AG09309 (cell line): ENCODE measurements at places on chromosomes 7 and 10.

- no peak for DNase-seq
Measured at GRCh38 chr7:151524331-151524730, 4.6 kb upstream of the RHEB start.

DNA sequence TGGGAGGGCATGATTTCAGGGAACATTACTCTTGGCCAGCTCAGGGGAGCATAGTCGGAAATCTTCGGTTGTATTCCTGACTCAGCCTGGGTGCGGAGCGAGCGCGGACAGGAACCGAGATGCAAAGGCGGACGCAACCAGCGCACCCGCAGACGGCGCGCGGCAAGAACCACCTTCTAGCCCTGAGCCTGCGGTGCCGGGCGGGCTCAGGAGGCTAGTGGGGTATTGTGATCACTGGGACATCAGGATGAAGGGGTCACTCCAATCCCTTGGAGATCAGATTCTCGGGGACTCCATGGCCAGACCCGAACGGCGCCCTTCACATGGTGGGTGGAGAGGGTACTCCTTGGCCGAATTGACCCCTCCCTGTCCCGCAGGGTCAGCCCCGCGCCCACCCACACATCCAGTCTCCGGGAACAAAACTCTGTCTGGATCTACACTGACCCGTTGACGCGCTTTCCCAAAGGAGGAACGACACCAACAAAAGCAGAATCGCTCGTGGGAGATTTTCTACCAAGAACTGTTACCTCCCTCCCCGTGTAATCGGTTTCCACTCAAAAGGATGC is 730.5 kb downstream of the ZWINT start:
- DNase-seq = no peak

DNA sequence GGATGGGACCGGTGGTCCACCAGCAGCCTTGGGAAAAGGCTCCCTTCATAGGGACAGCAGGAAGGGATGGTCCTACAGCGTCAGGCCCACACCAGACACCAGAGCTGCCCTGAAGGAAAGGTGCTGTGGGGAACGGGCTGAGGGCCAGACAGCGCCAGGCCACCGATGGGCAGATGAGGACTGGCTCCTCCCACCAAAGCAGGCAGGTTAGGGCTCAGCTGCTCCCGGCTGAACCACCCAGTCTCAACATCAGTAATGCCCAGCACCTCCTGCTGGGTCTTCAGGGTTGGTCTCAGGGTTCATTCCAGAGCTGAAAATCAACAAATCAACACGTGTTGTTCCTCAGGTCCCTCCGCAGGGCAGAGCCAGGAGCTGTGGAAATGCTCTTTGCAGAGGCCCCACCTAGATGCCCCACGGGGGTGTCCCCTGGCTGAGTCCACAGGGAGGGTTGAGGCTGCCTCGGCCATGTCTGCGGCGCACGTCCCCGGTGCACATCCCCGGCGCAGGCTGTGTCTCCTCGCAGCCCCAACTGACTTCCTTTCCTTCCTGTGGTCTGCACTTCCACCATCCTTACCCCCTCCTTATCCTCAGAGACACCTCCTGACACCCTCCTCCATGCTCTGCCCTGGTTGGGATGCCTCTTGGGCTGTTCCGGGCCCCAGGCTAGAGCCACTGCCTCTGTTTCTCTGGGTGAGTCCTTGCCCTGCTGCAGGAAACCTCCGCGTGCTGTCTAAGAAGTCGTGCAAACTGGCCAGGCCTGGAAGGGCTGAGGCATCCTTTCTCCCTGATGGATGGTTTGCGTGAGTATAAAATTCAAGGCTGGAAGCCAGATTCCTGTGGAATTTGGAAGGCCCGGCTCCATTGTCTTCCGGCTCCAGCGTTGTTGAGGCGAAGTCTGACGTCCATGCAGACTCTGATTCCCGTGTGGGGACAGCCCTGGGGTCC is 32.8 kb upstream of the CFAP46 start:
- DNase-seq = peak; percentile 7

DNA sequence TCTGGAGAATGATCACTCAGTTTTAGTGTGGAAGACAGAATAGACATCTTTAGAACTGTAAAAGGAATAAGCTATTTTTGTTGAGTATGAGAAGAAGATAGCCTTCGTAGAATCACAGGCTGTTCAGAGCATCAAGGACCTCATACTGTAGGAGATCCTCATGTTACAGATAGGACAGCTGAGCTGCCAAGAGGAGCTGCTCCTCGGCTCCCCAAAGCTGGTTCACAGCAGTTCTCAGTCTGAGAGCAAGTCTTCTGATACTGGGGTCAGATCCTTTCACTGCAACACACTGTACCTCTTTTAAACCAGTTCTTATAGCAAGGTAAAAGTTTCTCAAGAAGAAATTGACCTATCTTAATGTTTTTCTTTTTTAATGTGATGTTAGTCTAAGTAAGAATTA is 17.1 kb downstream of the CCNY start:
- no peak for DNase-seq

DNA sequence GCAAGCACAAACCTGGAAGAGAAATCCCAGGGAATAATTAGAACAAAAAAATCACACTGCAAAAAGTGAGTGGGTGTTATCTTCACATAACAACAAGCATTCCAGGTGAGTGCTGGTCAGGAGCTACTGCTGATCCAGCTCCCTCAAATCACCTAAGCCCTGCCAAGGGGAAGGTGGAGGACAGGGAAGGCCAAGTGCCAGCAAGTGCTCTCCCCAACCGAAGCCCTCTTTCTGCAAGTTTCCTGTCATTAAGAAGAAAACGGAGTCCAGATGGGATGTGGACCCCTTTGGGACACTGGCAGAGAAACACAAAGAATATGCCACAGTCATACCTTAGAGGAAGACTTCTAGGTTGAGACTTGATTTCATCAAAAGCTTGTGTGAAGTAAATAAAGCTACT is 933.0 kb upstream of the ZNF722 start:
- no peak for DNase-seq

DNA sequence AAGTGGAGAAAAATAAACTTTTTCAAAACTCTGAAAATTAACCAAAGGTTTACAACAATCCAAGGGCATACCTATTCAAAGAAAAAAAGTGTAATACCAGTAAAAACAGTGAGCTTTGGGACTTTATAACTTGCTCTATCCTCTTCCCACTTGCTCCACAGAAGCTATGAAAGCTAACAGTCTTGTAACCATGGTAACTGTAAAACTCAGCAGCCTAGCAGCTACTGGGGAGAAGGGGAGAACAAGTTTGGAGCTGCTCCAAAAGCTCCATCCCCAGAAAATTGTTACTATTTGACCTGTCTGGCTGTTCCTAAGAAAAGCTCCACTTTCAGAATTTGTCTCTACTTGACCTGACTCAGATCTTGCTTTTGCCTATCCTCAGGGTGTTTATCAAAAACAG is 191.5 kb downstream of the OTUD1 start:
- DNase-seq = no peak

DNA sequence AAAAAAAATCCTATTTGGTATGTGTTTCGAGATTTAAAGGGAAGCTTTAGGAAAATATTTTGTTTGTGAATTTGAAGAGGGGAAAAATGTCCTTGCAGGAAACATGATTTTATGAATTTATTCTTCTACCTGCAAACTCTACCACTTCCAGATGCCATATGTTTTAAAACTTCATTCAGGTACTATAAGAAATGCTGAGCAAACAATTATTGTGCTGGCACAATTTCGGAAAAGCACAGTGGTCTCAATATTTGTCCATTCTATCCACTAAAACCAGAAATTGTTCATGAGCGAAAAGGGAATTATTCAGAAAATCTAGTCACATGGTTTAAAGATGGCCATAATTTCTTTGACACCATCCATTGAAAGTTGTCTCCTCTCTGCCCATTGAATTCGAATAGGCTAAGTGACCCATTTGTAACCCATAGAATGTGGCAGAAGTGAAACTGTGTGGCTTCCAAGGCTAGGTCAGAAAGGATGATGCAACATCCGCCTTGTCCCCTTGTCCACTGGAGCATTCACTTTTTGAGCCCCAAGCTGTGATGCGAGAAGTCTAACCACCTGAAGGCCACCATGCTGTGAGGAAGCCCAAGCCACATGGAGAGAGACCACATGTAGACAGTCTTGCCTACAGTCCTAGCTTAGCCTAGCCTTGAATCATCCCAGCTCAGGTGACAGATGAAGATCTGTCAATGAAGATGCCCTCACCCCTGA is 189.8 kb upstream of the PRKCQ start:
- DNase-seq = no peak

DNA sequence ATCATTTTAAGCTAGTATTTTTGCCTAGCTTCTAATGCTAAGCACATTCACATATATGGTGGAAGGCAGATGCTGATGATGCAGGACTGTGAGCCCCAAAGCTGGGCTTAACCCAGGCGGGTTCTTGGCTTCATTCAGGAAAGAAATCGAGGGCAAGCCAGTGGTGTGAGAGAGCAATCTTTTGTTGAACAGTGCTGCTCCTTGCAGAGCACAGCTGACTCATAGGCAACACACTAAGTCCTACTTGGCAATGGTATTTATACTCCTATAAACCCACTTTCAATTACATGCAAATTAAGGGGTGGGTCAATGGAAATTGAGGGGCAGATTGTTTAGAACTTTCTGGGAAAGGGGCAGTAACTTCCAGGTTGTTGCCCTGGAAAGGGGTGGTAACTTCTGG is 42.0 kb upstream of the CELF2 start:
- DNase-seq = no peak
